ENCODE measurements at places on chromosomes 2 and 18. TPM values are rescaled to one million over a fixed set of nuclear protein-coding genes. Genes with fewer than 3 reads are reported as not detected.

TTN gene
- 1.6 TPM for total RNA-seq

SERPINB3 gene
- not detected for total RNA-seq

TMEM163 gene
- total RNA-seq: 16.3 TPM

GRCh38 chr2:145622285-145622684, 1102.4 kb upstream of the ZEB2 start:
- DNase-seq: no peak

DNA sequence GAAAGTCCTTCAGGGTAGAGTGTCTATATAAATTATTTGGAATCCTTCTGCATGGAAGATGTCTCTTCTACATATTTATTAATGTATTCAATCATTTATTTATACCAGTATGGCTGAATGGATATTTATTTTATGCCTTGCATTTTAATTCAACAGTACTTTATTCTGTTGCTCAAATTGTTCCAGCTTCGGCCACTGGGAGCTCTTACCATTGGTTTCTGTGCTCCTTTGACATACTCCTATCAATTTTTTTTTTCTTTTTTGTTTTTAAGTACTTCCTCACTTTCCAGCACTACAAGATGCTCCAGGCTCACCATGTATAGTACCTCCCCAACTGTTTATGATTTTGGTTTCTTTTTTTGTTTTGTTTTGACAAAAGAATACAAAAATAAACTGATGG, 39.4 kb upstream of the WIPF1 start:
- no peak for DNase-seq

GRCh38 chr18:75034937-75035336, 174.0 kb downstream of the PTGR3 start:
- no peak for DNase-seq
